ENCODE measurements at places on chromosomes 13 and 19.

DNA sequence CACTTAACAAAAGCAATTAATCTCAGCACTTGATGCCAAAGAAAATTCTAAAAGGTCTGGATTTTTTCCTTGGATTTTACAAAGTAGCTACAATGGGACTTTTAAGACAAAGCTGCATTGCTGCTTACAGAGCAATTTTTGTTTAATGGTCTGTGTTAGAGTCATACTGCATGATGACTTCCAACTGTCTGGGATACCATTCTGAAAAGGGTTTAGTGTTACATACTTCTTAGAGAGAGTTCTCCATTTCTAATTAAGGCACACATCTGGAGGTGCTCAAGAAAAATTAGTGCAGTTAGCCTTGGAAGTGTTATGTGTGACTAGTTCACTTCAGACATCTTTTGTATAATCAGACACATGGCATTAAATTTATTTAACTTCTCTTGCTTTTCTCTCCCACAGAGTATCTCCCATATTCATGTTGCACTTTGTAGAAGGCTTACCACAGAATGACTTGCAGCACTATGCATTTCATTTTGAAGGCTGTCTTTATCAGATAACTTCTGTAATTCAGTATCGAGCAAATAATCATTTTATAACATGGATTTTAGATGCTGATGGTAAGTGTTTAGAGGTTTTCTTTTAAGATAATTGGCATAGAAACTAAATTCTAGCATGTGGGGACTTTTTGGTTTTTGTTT, 35.1 kb downstream of the USPL1 start:
- DNase-seq = no peak

GRCh38 chr13:65168026-65168425, 2062.1 kb downstream of the PCDH9 start:
- DNase-seq = no peak

- no peak for DNase-seq
Measured at GRCh38 chr19:32580353-32580900, 563 bp upstream of the PDCD5 start.

- DNase-seq = no peak
Measured at GRCh38 chr13:21134475-21134874, 41.9 kb downstream of the SKA3 start.

DNA sequence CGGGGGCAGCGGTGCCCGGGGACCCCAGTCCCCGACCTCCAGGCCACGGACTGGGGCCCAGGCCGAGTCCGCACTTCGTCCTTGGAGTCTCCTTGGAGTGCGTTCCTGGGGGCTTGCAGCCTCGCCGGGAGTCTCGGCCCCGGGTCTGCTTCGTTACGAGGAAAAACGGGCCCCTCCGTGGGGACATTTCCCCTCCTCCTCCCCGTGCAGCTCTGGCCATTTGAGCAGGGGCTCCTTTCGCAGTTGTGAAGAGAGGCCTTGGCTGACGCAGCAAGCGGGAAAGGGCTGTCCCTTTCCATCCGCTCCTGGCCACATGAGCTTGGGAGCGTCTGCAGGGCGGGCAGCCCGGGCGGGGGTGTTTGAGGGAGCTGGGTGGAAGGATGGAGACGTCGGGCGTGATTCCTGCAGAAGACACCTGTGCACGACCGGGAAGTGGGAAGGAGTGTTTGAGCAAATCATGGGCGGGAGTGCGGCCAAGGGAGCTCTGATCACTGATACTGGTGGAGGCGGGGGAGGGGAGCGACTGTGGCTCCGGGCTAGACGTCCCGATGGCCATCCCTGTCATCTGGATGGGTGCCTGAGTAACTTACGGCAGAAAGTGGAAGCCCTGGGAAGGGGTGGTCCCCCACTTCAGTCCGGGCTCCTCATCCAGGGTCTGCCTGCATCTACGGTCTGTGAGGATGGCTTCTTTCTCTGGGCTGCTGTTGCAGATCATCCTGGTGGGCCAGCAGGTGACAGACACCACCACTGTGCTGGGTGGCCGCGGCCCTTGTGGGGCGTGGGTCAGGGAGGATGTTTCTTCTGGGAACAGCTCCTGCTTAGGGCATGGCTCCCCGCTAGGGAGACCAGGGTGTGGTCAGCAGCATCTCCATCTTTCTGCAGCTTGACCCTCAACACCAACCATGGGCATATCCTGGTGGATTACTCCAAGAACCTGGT, 736 bp downstream of the GPI start:
- DNase-seq = peak; percentile 25

GRCh38 chr13:111099290-111099689, 15.8 kb upstream of the ARHGEF7 start:
- DNase-seq = no peak

- no peak for DNase-seq
Measured at GRCh38 chr13:109480011-109480955, 306.1 kb downstream of the IRS2 start.

- DNase-seq = no peak
Measured at GRCh38 chr13:58397596-58398387, 766.2 kb downstream of the PCDH17 start.

Data from hippocampal formation (tissue), 2 donors.